ENCODE measurements at places on chromosomes 16 and 17.

DNA sequence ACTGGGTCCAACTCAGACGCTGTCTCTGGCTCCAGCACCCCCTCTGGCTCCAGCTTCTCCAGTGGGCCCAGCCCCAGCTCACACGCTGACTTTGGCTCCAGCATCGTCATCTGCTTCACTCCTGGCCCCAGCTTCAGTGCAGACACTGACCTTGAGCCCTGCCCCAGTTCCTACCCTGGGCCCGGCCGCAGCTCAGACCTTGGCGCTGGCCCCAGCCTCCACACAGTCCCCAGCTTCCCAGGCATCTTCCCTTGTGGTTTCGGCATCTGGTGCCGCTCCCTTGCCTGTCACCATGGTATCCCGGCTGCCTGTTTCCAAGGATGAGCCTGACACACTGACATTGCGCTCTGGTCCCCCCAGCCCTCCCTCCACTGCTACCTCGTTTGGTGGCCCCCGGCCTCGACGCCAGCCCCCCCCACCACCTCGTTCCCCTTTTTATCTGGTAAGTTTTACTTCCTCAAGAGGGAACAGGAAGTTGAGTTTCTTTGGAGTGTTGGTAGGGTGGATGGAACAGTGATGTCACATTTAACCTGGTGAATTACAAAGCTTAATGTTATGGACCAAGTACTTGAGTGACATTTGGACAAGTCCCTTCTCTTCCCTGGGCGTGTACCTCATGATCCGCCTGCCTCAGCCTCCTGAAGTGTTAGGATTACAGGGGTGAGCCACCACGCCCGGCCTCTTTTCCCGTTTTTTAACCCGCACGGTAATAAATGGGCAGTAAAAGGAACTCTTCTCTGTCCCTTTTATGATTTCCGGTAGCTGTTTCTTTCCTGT, 23.4 kb upstream of the PHKG2 start:
- no peak for DNase-seq

DNA sequence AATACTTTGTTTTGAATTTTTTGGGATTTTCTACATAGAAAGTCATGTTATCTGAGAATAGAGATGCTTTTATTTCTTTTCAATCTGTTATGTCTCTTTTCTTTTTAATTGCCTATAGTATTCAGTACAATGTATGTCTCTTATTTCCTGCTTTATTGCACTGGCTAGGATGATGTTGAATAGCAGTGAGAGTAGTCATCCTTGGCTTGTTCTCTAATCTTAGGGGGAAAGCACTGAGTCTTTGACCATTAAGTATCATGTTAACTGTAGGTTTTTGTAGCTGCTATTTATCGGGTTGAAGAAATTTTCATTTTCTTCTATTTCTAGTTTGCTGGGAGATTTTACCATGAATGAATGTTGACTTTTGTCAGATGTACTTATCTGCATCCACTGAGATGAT, 10.0 kb upstream of the ABCA3 start:
- DNase-seq: no peak

- DNase-seq: no peak
Observed at GRCh38 chr16:81451753-81452680, 7.4 kb downstream of the CMIP start.

GRCh38 chr17:76612977-76613851, 27.6 kb upstream of the ST6GALNAC2 start:
- DNase-seq: no peak

Data from activated CD4-positive, CD25-positive, alpha-beta regulatory T cell (primary cell).